Pericardium fibroblast (primary cell): ENCODE measurements at places on chromosomes 3 and 15. TPM values are rescaled to one million over a fixed set of nuclear protein-coding genes. Genes with fewer than 3 reads are reported as not detected.

CCDC80 gene
- total RNA-seq = 1,145 and 1,533 TPM in 2 replicates

ZBTB47 gene
- total RNA-seq = 28.9 and 34.1 TPM in 2 replicates

RPP25 gene
- total RNA-seq = 24.8 and 45.2 TPM in 2 replicates

WWTR1 gene
- 34.7 and 55.1 TPM in 2 replicates for total RNA-seq

CLDN18 gene
- total RNA-seq = not detected in 2 replicates

SUSD5 gene
- 4.0 and 4.8 TPM in 2 replicates for total RNA-seq

RPL32 gene
- 1,238 and 1,778 TPM in 2 replicates for total RNA-seq

FBXO40 gene
- not detected in 2 replicates for total RNA-seq

CAMK2N2 gene
- total RNA-seq = 0.12 TPM in 1 of 2 replicates, not detected in the other

PPP1R14D gene
- not detected in 2 replicates for total RNA-seq
